ENCODE measurements at places on chromosomes 3 and 15. TPM values are rescaled to one million over a fixed set of nuclear protein-coding genes. Genes with fewer than 3 reads are reported as not detected.

Gene GRAMD1C
- 11.6 TPM for total RNA-seq

Gene SLC27A2
- total RNA-seq: 6.4 TPM

Gene IFRD2
- 19.3 TPM for total RNA-seq

Gene GNAT1
- not detected for total RNA-seq

Gene ZCWPW2
- 1.8 TPM for total RNA-seq

Gene OR5K2
- total RNA-seq: not detected

Gene STAC
- total RNA-seq: 18.2 TPM

Gene NEIL1
- 14.2 TPM for total RNA-seq

Gene GOLGA6A
- total RNA-seq: 0.36 TPM

Gene NR1I2
- total RNA-seq: 0.36 TPM

Data from cerebellum (tissue), 4 donors.